Body of pancreas (tissue), 4 donors: ENCODE measurements at places on chromosomes 11 and 22.
A peak's percentile ranks its signal among the peaks of the same experiment; 100 is the strongest.

- DNase-seq, result no peak
These were observed 13.5 kb upstream of the TUB start for GRCh38 chr11:8067567-8067928.

- peak; percentile 36 for DNase-seq
These were observed 23.6 kb downstream of the ALX4 start for GRCh38 chr11:44286268-44286880.

- no peak for DNase-seq
These were observed 82.6 kb downstream of the RAB30 start for GRCh38 chr11:82988936-82989627.

DNA sequence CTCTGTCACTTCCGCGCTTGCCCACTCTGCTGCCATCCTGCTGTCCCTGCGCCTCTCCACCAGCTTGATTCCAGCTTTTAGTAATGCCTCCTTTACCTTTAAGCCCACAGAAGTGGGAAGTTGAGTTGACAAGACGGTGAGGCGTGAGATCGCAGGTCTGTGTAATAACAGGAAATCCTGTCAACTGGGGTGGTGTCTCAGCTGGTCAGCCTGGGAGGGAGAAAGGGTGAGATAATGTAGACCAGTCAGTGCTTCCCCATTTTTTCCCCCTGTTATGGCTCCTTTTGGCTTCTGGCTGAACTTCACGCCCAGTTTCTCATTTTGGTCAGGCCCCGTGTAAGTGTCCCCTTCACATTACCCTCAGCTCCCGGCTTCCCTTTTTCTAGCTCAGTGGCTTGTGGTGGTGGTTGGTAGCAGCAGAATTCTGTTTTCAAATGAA lies 98.9 kb downstream of the TRAF6 start:
- peak; percentile 59 for DNase-seq
